Activated CD4-positive, alpha-beta T cell treated with anti-CD3 and anti-CD28 coated beads for 36 hours (primary cell): ENCODE measurements at places on chromosomes 11 and 22.

- DNase-seq, result peak; percentile 72
Measured at GRCh38 chr11:117456027-117456720, 128.5 kb downstream of the CEP164 start.

DNA sequence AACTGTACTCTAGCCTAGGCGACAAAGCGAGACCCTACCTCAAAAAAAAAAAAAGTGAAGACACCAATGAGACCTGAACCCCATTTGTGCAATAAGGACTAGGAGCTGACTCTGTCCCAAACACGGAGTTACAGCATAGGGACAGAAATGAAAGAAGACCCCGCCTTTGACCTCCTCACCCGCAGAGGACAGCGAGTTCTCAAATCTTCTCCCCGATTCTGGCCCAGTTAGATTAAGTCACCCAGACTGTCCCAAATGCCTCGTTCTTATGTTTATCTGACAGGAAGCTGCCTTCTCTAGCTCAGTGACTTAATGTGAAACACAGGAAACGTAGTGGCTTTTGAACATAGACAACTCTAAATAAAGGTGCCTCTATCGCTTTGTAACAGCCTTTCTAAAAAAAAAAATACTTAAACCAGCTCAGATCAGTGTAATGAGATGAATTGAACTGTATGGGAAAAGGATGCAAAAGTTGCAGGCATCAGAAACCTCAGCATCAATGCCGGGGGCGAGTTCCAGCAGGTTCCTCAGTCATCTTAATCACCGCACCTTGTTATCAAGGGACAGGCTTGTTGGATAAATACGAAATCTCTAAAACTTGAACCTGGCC is 10.6 kb downstream of the MYH9 start:
- peak; percentile 75 for DNase-seq

DNA sequence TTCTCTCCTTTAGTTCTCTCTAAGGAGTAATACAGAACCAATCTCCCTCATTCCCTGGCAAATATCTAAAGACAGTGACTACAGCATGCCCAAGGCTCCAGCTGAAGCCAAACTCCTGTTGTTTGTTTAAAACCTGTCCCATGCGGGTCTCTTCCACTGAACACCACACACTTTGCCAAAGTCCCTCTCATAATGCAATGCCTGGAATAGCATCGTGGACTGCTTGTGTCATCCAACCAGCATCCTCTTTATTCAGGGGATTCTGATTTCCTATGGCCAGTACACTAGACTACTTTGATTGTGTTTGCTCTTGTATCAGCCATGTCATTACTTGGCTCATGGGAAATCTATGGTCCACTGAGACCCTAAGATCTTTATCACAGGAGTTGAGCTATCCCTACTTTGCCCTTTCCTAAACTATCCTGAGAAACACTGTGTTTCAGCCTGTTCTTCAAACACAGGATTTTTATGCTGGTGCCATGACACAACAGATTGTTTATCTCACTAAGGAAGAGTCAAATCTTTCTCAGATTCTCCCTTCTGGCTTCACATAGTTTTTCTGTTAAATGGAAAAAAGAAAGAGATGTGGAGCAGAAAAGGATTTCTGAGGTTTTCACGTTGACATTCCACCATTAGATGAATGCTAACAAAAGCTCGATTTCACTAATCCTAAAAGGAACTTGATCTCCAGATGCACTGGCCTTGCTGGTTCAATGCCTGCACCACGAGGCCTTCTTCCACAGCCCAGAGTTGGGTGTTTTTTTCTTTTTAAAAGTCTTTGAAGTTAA is 15.9 kb upstream of the IRAG1 start:
- DNase-seq, result no peak

DNA sequence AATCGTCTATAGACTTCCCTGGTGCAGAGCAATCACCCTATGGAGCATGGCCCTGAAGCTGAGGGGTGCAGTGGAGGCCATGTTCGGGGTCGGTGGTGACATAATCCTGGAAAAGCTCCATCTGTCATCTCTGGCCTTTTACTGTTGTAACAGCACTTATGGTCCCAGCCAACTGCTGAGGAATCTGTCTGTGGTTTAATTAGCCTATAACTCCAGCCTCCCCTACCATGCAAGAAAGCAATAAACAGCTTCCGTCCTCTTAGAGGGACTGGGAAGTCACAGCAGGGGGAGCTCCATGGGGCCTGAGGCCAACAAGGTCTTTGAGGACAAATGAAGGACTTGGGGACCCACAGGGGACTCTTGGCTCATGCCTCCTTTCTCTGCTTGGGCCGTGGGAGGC is 159.1 kb upstream of the NECTIN1 start:
- no peak for DNase-seq

DNA sequence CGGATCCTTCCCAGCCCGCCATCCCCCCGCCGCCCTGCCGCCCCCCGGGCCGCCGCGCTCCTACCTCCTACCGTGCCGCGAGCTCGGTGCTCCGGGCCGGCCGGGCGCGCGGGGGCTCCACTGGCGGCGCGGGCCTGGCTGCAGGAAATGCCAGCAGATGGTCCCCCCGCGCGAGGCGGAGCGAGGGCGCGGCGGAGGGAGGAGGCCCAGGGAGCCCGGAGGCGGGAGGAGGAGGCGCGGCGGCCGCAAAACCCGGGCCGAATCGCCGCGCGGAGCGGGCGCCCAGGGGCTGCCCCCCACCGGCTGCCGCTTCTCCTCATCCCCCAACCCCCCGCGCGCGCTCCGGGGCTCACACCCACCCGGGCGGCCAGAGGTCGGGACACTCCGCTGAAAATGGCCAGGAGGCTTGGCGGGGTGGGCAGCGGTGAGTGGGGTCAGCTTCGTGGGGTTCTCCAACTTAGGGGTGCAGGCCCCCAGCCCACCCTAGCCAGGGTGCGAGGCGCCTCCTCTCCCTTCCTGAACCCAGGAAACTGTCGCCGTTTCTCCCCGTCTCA is at the start of gene OSBPL5:
TSS of gene OSBPL5 (minus strand) at position 159 of the 554 bp plus-strand sequence. CDS start 36,162 bp downstream, outside the sequence.
- DNase-seq, result peak; percentile 77
